Activated T-cell treated with anti-CD3 and anti-CD28 coated beads, Interleukin-2, amount 50 U/mL, for 24 hours (primary cell): ENCODE measurements at places on chromosomes 2 and 18.

DNA sequence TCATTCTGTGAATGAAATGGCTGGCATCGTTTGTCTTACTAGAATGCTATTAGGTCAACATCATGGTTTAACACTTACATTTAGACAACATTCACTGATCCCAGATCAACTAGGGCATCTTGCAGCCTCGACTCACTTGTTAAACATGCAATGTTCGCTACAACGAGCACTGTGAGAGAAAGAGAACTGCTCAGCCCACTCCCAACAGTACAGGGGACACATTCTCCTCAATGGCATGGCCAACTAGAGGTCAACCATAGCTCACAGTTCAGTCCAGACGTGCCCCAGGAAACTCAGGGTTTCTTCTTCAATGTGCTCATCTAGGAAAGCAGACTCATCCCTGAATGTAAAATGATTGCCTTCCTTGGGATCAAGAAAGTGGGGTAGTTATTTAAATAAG, 5.9 kb downstream of the WIPF1 start:
- DNase-seq = no peak

- no peak for DNase-seq
Measured at GRCh38 chr2:112084689-112085374, 29.8 kb downstream of the TMEM87B start.

- no peak for DNase-seq
Measured at GRCh38 chr18:28560331-28560730, 383.4 kb upstream of the CDH2 start.

DNA sequence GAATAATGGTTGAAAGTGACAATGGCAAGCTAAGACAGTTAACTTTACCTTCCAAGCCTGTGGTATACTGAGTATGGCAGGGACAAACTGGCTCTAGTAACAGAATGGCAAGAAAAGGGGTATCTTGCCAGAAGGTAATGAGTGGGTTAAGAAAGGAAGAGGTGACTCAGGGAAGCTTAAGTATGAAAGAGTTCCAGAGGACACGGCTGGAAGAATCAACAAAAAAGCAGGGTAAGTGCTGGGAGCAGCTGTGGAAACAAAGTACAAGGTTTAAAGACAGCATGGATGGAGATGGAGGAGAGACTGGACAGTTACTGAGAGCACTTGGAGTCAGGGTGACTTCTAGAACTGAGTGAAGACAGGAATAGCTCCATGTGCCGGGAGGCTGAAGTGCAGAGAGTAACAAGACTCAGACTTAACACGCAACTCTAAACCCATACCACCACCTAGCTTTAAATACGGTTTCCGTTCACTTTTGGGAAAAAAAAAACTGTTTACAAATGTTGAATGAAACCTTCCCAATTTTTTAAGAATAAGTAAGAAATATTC, 69.0 kb downstream of the REV1 start:
- no peak for DNase-seq

- DNase-seq = no peak
Measured at GRCh38 chr2:51960841-51961335, 929.0 kb upstream of the NRXN1 start.
